ENCODE measurements at places on chromosomes 6 and 20.

GRCh38 chr6:11043378-11043960 lies 636 bp downstream of the ELOVL2 start:
- DNase-seq = peak; percentile 89

- no peak for DNase-seq
Observed at GRCh38 chr6:136471372-136471771, 78.8 kb downstream of the MAP7 start.

GRCh38 chr6:148440877-148441453 lies 98.3 kb downstream of the SASH1 start:
- peak; percentile 81 for DNase-seq

GRCh38 chr6:7578516-7578915 lies 11.5 kb upstream of the SNRNP48 start:
- DNase-seq = no peak

- no peak for DNase-seq
Observed at GRCh38 chr6:159126590-159126989, 42.6 kb upstream of the FNDC1 start.
